ENCODE measurements at places on chromosomes 11 and 22. TPM values are rescaled to one million over a fixed set of nuclear protein-coding genes. Genes with fewer than 3 reads are reported as not detected.

GRCh38 chr11:198236-198806, 5.4 kb downstream of the SCGB1C1 start:
- ATAC-seq: no peak

- no peak for ATAC-seq
These were observed 21.8 kb downstream of the MICAL2 start for GRCh38 chr11:12131943-12132789.

GRCh38 chr22:39317084-39317774, 2.2 kb downstream of the RPL3 start:
- ATAC-seq: no peak

DNA sequence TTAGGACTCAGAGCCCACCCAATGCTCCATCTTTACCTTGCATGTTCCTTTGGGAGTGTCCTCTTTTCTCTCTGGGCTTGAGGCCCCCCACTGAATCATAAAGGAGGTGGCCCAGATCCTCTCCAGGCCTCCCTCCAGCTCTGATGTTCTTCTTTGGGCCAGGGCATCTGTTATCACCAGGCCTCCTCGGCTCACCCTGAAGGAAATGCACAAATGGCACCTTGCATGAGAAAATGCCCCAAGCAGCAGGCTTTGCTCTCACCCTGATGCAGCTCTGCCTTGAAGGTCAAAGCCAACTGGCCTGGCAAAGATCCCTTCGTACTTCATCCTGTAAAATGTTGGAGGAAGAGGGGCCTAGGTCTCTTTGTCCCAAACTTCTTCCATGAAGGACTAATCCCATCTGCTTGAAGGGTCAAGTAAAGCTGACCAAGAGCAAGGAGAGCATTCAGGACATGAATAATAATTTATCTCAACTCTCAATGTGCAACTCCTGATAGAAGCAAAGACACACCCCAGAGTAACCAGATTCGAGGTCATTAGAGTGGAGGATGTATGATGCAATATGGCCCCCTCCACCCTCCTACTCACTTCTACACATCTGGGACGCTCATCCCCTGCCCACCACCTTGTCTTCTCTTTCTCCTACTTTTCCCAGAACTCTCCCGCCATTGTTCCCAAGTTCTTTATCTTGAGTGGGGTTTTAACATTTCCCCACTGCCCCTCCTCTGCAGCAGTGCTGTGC, 9.5 kb downstream of the APOL6 start:
- no peak for ATAC-seq

GRCh38 chr22:25602916-25603315, 38.4 kb downstream of the GRK3 start:
- ATAC-seq: no peak

GRCh38 chr11:128547946-128548648, 39.3 kb downstream of the ETS1 start:
- ATAC-seq: no peak

DNA sequence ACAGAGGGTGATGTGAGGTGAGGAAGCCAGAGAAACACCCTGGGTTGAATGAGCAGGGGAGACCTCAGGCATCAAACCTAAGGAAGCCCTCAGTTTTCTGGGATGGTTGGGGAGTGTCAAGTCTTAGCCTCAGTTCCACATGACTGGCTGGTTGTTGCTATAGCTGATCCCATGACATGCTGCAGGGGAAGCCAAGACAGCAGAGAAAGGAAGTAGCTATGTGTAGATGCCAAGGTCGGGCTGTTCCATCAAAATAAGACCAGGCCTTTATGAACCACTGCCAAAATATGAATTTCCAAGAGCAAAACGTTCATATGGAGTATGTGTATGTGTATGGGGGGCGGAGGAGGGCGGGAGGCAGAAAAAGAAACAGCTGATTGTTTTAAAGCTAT, 11.6 kb downstream of the CD59 start:
- ATAC-seq: peak; percentile 24

UPB1 gene
- total RNA-seq: 0.12 TPM

Data from esophagus mucosa (tissue), 1 donor.